ENCODE measurements at places on chromosomes 4 and X.

- DNase-seq, result no peak
- no peak overlapping the region for H3K27ac ChIP-seq
- no peak overlapping the region for H3K4me3 ChIP-seq
- no peaks in the 10 kb centered on the region for H3K27me3 ChIP-seq
- no peaks in the 10 kb centered on the region for H3K36me3 ChIP-seq
These were observed 99.6 kb upstream of the CCSER1 start for GRCh38 chr4:90027565-90027964.

DNA sequence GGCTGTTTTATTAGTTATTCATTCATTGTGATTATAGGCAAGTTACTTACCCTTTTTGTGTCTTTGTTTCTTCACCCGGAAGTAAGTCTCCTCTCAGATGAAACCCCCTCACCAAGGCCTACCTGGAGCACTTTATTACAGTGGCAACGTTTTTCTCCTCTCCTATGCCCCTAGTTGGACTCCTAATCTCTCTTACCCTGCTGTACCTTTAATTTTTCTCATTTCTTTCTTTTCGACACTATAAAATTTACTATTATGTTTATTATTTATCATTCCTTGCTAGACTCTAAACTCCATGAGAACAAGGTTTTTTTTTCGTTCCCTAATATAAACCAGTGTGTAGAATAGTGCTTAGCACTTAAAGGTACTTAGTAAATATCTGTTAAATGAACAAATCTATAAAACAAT lies 17.5 kb downstream of the STAP1 start:
- H3K4me1 ChIP-seq, result peaks cover 2% of the 10 kb centered on the region
- no peak overlapping the region for H3K4me3 ChIP-seq
- H3K36me3 ChIP-seq, result no peaks in the 10 kb centered on the region
- DNase-seq, result no peak

GRCh38 chr4:74223801-74224200 lies 65.9 kb downstream of the MTHFD2L start:
- no peak overlapping the region for H3K4me3 ChIP-seq
- H3K27me3 ChIP-seq, result no peaks in the 10 kb centered on the region
- H3K27ac ChIP-seq, result no peak overlapping the region
- H3K36me3 ChIP-seq, result peaks cover 8% of the 10 kb centered on the region
- H3K4me1 ChIP-seq, result peaks cover 15% of the 10 kb centered on the region

GRCh38 chr4:96146686-96147085 lies 306.8 kb downstream of the PDHA2 start:
- no peaks in the 10 kb centered on the region for H3K27me3 ChIP-seq
- no peak overlapping the region for H3K4me3 ChIP-seq
- H3K27ac ChIP-seq, result no peak overlapping the region
- no peak for DNase-seq
- H3K4me1 ChIP-seq, result peaks cover 13% of the 10 kb centered on the region

GRCh38 chr4:102599455-102599854 lies 98.3 kb downstream of the NFKB1 start:
- peaks cover 14% of the 10 kb centered on the region for H3K4me1 ChIP-seq
- H3K27me3 ChIP-seq, result no peaks in the 10 kb centered on the region
- H3K4me3 ChIP-seq, result no peak overlapping the region
- no peak for DNase-seq
- H3K36me3 ChIP-seq, result peaks cover 49% of the 10 kb centered on the region
- H3K27ac ChIP-seq, result no peak overlapping the region

Measured in mesothelial cell of epicardium (in vitro differentiated cells).